ENCODE measurements at places on chromosomes 5 and 9.

DNA sequence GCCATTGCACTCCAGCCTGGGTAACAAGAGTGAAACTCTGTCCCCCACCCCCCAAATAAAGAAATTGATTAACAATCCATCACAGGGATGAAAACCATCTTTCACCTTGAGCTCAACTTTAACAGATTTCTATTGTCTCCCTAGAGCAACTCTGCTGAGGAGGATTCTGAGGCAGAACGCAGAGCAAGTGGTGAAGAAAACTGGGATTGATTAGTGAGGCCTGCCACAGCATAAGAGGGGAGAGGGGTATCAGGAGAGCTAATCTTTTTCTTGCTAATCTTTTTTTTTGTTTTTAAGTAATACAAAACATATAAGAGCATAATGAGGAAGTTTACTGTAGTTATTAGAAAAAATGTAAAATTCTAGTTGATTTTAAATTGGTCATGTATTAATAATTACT is 8.9 kb downstream of the TXNDC8 start:
- DNase-seq: no peak

- DNase-seq: no peak
Observed at GRCh38 chr9:122954253-122954691, 13.5 kb downstream of the RABGAP1 start.

DNA sequence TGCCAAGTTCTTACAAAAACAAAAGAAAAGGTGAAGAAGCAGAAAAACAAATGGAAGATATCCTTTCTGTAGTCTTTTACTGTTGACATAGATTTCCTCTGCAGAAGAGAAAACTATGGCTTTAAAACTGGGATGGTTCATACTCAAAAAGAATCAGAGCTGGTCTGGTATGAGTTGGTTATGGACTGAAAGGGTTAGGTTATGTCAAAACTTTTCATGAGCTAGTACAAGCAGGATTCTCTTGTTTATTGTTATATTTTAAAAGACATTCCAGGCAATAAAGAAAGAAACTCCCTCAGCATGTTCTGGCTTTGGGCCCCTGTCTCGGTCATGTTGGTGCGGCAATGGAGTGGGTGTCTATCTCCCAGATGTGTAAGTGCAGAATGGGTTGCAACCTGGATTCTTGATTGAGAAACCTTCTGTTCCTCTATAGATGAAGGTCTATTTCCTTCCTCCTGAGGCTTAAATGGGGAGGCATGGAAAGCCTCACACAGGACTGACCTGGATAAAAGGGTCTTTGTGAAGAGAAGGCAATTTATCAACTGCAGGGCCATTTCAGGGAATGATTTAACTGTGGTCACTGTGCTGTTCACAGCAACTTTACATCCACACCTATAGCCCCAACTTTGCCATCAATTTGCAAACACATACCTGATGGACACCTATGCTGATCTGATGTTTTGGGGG is 209.6 kb upstream of the TNC start:
- no peak for DNase-seq

GRCh38 chr9:112434487-112434886 is 52.1 kb upstream of the KIAA1958 start:
- DNase-seq: no peak

DNA sequence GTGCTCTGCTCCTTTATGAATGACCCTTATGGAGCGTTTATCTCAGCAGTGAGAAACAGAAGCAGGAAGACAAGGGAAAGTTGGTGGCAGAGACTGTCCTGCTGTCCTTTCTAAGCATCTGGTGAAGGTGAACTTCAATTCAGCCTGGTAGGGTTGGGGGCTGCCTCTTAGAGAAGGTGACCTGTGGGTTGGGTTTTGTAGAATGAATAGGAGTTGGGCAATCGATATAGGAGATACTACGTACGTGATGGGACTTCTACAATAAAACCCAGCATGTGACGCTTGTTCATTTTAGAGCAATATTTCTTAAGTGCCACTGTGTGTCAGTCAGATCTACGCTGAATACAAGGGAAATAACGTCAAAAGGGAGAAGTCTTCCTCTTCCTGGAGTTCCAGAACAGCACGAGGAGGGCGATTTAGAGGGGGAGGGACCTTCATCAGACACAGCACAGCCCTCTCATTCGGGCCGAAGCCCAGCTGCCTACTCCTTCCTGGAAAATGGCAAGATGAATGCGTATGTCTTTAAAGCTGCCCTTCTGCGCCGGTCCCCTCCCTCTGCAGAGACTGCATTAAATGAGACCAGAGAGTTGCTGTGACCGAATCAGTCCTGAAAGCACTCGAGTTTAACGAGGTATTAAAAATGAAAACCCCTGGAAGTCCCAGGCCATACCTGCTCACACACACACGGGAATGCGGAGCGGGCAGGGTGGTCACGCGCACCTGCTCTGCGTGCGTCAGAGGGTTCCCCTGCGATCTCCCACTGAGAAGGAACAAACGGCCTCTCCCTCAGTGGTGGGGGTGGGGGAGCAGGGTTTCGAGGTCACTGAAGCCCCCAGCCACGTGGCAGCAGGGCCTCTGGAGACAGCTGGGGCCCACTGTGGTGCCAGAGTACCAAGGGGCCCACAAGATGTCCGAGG is 85.3 kb upstream of the SARDH start:
- no peak for DNase-seq

GRCh38 chr9:75500479-75500878 is 390.0 kb upstream of the PCSK5 start:
- no peak for DNase-seq

DNA sequence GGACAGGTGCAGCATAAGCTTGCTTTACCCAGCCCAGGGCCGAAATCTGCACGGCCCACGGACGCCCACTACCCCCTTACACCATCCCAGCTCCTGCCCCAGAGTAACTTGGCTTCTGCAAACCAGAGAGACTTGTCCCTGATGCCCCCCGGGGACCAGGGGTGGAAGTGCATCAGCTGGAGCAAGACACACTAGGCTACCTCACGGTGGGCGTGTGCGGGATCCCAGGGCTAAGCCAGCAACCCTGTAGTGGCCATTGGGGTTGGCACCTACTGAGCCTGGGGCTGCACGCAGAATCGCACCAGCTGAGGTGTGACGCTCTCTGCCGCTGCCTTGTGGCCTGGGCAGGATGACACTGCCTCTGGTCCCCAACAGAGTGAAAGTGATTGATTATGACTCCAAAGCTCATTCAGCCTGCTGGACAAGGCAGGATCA is 6.1 kb upstream of the ZNF79 start:
- DNase-seq: peak; percentile 55

GRCh38 chr5:44574678-44575077 is 185.5 kb upstream of the FGF10 start:
- no peak for DNase-seq

DNA sequence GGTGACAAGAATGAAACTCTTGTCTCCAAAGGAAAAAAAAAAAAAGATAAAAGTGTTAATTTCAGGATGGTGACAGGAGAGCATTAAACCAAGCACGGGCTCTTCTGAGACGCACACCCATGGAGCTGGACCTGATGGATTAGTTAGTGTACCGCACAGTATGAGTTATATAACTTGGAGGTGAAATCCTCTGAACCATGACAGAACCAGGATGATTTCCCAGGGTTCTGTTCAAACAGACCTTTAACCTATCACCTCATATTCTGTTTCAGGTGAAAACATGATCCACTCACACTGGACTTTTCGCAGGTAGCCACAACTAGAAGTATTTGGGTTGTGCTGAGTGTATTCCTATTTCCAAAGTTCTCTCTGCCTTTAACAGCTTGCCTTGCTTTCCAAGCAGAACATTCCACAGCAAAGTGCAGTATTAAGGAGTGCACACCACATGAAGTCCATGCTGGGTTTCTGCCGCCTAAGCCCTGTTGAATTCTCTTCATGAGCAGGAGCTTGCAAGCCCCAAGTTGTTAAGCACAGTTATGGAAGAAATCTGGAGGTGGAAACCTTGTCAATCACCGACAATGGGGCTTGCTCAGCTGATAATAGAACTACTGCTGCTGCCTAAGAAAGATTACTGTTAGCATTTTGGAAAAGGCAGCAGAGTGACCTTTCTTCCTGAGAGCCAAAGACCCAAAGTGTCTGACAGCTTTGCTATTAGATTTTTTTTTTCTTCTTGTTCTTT is 461.7 kb downstream of the TLE1 start:
- DNase-seq: no peak

DNA sequence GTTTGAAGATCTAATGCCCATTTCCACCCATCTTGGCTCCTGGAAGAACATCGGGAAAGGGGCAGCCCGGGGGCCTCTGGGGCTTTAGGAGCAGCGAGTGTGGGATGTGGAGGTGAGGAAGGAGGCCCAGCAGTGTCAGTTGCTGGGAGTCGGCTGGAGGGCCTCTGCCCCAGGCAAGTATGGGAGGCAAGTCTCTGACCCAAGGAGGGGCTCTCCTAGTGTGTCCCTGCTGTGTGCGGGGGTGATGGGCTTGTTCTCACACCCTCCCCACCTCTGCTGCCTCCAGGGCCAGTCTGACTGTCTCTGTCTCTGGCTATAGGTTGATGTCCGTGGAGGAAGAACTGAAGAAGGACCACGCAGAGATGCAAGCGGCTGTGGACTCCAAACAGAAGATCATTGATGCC is 129.7 kb downstream of the DAB2IP start:
- DNase-seq: no peak

- DNase-seq: no peak
Observed at GRCh38 chr5:72126796-72127195, 19.5 kb downstream of the MAP1B start.

DNA sequence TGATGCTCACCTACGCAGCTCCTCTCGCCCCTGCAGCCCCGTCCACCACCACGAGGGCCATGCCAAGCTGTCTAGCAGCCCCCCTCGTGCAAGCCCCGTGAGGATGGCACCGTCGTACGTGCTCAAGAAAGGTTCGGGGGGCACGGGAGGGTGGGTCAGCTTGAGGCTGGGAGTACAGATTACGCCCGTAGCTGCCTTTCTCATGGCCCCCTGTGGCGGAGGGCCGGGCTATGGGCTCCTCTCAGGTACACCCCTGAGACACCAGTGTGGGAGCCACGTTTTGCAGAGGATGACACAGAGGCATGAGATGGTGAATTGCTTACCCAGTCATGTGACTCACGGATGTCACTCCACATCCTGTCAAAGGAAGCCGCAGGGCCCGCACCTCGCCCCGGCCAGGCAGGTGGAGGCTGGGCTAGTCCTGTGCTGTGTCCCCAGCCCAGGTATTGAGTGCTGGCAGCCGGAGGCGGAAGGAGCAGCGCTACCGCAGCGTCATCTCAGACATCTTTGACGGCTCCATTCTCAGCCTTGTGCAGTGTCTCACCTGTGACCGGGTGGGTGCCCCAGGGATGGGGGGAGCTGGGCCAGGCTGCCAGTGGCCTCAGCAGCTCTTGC is 33.7 kb downstream of the USP20 start:
- peak; percentile 94 for DNase-seq
